ENCODE measurements at places on chromosomes 4 and X.

GRCh38 chr4:2301225-2301642 is 39.3 kb upstream of the MXD4 start:
- DNase-seq: no peak

GRCh38 chr4:149513081-149513480 is 302.6 kb downstream of the IQCM start:
- no peak for DNase-seq

DNA sequence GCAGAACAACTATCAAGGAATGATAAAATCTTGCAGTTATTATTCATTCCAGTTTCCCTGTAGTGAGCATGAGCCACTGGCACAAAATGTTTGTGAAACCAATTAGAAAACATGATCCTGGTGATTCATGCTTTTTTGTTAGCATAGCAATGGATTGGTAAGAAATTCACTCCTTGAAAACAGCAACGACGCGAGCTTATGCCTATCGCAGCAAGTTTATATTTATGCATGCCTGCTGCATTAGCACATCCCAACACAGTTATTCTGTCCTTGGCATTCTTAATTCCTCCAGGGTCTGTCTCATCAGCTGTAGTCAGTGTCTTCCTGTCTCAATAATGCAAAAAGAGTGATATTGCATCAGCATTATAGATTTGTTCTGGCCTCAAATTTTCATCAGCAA is 975.9 kb downstream of the STIM2 start:
- DNase-seq: no peak

DNA sequence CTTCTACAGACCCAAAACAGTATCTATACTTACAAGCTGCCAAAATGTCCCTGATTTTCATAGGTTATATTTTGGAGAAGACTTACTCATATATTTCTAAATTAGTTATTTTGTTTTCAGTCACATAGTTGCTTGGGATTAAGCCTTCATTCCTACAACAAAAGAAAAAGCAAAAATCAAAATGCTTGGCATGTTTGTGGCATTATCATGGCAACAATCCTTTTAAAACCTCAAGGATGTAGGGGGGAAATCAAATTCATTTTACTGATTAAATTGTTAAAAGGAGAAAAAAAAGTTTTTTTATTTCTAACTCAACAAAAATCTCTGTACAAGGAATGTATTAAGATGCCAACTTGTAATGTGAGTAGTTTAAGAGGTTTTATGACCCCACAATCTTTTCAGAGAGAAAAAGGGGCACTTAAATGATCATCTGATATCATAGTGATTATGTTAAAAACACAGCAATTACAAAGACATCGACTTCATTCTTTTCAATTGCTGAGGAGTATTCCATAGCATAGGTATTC is 23.5 kb downstream of the TXK start:
- DNase-seq: no peak

- DNase-seq: no peak
Measured at GRCh38 chr4:20283039-20283438, 31.3 kb downstream of the SLIT2 start.

DNA sequence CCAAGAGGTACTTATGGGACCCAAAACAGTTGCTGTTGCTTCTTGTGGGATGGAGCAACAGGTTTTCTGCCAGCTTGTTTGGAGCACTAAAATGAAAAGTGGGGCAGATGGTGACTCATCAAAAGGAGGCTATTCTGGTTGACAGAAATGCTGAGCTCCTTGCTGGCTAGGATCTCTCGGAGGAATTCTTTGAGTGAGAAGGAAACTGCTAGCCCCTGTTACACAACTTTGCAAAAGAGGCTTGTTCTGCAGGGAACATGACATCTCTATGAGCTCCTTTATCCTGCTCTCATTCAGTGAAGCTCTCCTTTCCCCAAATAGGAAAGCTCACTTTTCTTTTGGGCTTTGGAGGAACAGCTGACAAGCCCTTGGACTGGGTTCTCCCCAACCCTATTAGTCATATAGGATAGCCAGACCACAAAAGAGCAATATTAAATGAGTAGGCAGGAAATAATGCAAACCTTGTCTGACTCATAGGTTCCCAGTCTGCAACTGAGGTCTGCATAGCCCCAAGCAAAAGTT is 108.3 kb downstream of the CDS1 start:
- no peak for DNase-seq

DNA sequence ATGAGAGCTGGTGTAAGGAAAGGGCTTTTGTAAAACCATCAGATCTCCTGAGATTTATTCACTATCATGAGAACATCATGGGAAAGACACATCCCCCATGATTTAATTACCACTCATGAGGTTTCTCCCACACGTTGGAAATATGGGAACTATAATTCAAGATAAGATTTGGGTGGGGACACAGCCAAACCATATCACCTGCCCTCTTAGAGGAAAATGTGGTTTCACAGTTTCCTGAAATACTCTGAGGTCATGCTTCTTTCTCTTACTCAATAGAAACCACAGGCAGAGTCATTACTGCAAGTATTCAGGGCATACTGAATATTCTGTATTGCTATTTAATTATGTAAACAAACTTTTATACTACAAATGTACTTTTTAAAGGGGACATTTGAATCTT is 1453.3 kb downstream of the PCDH18 start:
- DNase-seq: no peak

- DNase-seq: no peak
Measured at GRCh38 chr4:36601864-36602495, 320.6 kb downstream of the DTHD1 start.

DNA sequence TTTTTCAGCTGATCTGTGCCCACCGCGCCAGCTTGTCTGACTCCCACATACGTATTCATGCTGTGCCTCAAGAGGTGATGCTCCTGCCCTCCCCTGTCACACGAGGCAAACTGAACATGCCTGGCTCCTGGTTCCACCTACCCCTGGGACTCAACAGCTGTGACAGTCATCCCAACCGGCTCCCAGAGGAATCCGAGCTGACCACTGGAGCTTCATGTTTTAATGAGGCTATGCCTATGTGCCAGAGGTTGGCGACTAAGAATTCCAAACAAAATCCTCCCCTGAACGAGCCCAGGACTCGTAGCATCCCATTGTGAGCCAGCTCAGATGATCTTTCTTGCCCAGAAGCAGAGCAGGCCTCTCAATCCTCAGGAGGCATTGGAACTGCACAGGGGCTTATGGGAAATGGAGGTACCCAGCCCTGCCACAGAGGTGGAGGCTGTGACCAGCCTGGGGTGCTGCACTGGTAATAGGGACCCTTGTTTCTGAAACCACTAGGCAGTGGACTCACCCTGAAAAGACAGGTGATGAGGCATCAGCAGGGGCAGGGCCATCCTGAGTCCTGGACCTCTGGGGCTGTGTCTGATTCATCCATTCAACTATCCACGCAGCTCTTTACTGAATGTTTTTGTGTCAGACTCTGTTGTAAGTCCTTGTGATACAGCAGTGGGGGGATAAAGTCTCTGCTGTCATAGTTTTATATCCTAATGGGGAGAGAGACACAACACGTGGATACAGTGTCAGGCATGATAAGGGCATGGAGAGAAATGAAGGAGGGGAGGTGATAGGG is 325.0 kb downstream of the EVC2 start:
- no peak for DNase-seq

DNA sequence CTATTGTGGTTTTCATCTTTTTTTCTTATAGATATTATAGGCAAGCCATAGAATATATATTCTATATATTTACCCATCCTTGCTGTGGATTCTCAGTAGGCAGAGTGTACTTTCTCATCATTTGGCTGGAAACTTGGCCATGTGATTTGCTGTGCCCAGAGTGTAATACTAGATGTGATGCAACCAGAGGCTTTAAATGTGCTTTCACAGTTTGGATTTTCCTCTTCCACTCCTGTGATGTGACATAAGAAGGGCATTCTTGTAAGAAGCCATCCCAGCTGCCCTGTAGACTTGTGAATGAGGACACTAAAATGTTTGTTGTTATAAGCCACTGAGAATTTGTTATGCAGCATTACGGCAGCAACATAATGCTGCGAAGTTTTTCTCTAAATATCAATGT is 10.4 kb upstream of the HPGDS start:
- DNase-seq: no peak

- no peak for DNase-seq
Measured at GRCh38 chrX:2351999-2352995, 148.5 kb downstream of the DHRSX start.

DNA sequence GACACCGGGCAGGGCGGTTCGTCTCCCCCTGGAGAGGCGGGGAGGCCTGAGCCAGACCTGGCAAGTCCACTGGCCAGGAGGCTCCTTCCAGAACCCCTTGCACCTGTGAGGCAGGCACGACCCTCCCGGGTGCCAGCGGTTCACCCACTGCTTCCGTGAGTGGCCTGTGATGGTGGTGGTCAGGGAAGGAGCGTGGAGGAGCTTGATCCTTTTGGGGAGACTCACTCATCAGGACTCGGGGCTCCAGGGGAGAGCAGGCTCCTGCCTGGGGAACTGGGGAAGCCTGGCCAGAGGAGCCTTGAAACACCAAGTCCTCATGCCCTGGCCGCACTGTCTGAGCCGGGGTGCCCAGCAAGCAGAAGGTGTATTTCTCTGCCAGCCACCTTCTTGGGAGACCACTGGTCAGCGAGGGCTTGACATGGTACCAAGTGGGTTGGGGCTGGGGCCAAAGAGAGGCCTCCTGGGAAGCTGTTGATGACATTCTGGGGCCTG is 860 bp downstream of the FAM50A start:
- DNase-seq: no peak

GRCh38 chr4:55440786-55441185 is 45.0 kb downstream of the TMEM165 start:
- no peak for DNase-seq

DNA sequence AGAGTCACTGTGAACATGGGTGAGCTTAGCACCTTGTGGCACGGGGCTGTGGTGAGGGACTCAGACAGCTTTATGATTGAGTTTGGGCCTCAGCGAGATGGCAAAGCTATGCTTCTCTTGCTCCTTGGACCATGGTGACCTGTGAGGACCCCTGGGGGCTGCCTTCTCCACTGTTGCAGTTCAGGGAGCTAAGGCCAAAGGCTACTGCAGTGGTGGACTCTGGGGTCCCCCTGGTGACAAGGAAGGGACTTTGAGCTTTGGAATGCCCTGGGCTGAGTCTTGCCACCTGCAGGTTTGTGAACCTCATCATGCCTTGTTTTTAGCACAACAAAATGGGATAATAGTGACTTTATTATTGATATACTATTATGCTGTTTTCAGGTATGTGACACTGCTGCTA is 36.5 kb downstream of the TBL1X start:
- DNase-seq: no peak

DNA sequence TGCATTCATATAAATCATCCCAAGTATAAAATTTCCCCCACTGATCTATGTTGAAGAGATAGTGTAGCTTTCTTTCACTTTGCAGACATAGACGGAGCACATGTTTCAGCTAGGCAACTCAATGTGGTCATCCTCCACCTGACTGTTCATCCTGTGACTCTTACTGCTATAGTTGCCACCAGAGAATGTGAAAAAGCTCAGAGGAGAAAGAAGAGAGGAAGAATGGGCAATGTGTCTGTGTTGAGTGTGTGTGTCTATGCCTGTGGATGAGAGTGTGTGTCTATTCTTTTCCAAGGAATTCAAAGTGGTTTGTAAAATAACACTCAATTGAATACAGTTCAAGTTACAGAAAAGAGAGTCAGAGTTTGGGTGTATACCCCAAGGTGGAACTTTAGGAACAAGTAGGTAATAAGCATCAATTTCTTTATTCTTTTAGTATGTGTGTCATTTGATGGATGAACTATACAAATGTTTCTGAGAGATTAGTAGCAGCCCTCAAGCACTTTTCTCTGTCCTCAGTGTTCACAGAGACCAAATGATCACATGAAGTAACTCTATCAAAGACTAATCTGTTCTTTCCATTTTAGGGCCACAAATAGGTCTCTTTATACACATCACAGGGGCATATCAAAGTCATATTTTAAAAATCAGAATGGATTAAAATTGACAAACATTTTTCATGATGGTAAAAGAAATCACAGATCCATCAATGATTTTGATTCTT is 2.3 kb downstream of the SNCA start:
- DNase-seq: no peak

DNA sequence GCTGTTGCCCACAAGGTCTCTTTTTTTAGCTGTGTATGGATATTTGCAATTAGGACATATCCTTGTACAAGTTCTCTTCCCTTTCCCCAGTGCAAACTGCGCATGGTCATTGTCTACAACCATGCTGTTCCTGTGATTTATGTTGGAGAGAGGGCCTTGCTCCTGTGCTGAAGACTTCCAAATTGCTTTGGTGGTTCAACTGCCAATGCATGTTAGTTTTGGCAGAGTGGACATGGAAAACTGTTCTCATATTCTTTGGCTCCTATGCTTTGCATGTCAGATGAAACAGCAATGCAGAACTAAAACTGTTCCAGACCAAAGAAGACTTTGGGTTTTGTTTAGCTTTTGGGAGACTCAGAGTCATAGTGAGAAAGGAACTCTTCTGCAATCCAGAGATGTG is 148.8 kb upstream of the EDNRA start:
- DNase-seq: no peak

DNA sequence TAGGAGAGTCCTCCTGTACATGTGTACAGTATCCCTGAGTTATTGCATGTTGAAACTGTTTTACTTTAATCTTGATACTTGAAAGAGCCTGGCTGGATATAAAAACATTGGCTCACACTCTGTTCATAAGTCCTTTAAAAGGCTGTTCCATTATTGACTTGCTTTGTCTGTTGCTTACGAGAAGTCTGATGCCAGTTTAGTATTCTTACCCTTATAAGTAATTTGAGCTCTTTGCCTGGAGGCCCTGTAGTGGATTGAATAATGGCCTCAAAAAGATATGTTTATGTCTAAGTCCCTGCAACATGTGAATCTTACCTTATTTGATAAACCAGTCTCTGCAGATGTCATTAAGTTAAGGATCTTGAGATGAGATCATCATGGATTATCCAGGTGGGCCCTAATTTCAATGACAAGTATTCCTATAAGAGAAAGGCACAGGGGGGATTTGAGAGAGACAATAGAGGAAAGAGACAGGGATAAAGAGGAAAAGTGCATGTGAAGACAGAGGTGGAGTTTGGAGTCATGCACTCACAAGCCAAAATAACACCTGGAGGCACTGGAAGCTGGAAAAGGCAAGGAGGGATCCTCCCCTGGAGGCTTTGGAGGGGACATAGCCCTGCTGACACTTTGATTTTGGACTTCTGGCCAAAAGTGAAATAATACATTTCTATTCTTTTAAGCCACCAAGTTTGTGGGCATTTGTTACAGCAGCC is 98.1 kb downstream of the IRF2 start:
- DNase-seq: no peak

DNA sequence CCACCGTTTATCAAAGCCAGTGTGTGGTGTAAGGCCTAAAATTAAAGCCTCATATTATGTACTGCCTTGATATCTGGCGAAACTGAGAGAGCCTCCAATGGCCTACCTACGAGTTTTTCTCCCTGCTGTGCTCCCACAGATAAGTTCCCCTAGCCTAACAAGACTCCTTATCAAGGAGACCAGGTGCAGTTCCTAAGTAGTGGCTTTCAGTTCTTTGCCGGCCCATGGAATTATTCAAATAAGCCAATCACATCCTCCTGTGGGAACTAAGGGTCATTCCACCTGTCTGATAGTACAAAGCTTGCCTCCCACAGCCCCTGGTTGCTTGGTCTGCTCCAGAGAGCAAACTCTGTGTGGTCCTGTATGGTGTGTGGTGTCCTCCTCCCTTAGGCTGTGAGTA is 99.8 kb upstream of the TEX13C start:
- DNase-seq: no peak
